ENCODE measurements at places on chromosomes 16 and 17.

DNA sequence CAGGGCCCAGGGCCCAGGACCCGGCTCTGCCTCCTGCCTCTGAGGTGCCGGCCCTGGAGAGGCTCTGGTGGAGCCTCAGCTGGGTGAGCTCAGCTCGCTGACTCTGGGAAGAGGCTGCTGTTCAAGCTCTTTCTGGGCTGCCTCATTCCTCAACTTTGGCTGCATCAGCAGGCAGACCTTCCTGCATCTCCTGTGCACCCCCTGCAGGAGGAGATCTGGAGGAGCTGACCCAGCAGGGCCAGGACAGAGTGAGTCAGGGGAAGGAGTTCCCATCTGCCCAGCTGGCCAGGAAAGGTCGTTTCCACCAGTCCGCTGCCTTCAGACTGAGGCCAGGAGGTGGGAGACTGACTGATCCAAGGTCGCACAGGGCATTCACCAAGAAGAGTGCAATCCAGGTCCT, 10.7 kb downstream of the CRHR1 start:
- DNase-seq: no peak

- peak; percentile 23 for DNase-seq
Measured at GRCh38 chr16:82061861-82062525, 26.9 kb downstream of the HSD17B2 start.

- no peak for DNase-seq
Measured at GRCh38 chr16:57663917-57664661, 4.0 kb upstream of the ADGRG3 start.

- peak; percentile 53 for DNase-seq
Measured at GRCh38 chr17:31558748-31559583, 167.5 kb downstream of the RAB11FIP4 start.

DNA sequence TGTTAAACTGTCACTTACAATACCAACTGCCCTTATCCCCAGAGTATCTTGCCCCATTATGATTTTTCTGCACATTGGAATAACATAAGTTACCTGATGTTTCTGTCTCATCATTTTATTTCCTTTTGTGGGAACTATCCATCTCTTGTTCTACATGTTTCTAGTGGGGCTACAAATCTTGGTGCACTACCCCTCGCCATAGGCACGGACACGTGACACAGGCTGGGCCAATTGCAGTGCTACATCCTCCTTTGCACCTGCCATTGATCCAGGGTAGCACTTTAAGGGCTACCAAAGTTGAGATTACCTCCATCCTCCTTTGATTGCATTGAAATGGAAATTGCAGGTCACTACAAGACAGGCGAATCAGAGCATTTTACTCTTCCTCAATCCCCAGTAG, 14.2 kb upstream of the SYT17 start:
- DNase-seq: no peak

- DNase-seq: peak; percentile 70
Measured at GRCh38 chr17:60971515-60972369, 294.1 kb downstream of the BCAS3 start.

DNA sequence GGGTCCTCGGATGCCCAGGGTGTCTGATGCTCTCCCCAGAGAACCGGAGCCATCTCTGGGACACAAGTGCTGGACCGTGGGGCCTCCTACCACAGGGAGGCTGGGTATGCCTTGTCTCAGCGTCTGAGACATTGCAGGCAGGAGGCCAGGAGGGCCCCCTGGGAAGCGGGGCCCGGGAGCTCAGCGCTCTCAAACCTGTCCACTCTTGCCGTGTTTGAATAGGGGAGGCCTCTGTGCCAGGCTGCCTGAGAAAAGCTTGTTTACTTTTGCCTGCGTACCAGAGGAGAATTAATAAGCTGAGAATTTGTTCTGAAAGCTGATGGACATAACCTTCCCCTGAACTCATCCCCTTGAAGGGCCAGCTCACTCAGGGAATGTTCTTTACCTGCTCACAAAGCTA, 163.8 kb downstream of the NTN1 start:
- no peak for DNase-seq

- DNase-seq: no peak
Measured at GRCh38 chr16:31355431-31356100, 590 bp downstream of the ITGAX start.

- no peak for DNase-seq
Measured at GRCh38 chr17:61575352-61575975, 15.6 kb downstream of the NACA2 start.

DNA sequence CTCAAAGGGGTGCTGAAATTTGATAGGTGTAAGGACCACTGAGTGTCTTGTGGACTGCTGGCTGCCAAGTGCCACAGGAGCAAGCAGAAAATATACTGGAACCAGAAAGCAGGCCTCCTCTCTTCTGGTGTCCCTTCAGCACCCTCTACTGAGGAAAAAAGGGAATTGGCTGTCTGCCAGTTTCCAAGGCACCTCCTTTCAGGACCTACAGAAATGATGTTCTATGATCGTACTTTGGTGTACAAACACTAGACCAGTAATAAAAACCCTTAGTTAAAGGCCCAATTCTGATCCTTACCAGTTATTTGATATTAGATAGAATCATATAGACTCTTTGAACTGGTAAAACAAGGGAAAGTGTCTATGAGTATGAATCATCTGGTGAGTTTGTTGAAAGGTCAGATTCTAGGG, 35.8 kb upstream of the BCAS3 start:
- peak; percentile 87 for DNase-seq

- DNase-seq: peak; percentile 50
Measured at GRCh38 chr16:1863681-1864460, 8.1 kb downstream of the MEIOB start.

DNA sequence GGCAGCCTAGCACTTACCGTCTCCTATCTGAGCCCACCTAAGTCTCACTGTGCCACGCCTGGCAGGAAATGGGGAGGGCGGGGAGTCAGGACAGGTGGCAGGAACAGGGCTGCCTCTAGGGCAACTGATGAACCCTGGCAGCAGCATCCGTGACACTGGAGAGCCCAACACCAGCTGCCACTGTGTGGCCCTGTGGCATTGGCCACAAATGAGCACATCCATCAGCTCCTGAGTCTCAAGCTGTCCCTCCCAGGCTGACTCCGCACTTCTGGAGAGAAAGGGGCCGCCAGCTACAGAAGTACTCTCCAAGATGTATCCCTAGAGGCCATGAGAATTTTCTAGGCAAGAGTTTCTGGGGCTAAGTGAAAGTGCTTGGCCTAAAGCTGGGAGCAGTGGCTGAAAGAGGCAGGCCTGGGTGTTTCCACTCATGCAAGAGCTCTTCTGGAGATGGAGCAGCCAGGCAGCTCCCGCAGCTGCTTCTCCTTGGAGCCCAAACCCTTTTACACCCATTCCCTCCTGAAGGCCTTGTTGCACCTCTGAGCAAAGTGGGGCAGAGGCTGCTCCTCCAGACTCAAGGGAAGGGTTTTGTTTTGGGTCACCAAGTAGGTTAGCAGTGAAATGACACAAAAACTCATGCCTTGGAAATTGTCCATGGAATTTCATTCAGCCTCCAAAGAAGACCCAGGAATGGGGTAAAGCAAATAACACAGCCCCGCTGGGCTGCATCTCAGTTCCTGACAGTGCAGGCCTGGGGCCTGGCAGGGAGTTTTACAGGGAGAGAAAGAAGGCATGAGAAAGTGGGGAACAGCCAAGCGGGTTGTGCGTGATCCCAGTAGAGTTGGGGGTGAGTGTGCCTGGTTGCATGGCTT, 25.8 kb downstream of the PEMT start:
- no peak for DNase-seq

- no peak for DNase-seq
Measured at GRCh38 chr16:74449470-74449869, 28.2 kb upstream of the CLEC18B start.

DNA sequence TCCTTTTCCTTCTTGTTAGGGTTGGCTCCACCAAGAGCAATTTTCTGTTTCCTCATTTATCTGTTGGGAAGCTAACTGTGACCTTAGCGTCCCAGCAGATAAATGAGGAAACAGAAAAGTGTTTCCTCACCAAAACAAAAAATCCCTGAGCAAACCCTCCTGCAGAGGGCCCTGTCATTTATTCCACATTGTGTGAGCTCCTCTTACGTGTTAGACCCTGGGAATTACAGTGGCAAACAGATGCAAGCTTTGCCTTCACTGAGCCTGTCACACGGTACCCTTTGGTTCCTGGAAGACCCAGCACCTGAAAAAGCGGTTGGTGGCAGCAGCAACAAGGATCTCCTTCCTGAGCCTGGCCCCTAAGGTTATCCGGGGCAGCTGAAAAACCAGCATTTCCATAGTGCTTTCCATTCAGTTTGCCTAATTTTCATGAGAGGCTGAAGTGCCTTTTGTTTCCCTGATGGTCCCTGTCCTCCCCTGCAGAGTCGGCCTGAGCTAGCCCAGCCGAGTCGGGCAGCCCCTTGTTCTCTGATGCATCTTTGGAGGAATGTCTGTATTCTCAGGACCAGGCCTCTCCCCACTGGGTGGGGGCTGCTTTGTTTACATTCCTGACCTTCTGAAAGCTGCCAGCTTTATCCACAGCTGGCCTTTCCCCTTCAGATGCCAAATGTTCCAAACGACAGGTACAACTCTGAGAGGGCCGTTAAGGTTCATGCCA, 34.7 kb downstream of the YPEL2 start:
- peak; percentile 93 for DNase-seq

DNA sequence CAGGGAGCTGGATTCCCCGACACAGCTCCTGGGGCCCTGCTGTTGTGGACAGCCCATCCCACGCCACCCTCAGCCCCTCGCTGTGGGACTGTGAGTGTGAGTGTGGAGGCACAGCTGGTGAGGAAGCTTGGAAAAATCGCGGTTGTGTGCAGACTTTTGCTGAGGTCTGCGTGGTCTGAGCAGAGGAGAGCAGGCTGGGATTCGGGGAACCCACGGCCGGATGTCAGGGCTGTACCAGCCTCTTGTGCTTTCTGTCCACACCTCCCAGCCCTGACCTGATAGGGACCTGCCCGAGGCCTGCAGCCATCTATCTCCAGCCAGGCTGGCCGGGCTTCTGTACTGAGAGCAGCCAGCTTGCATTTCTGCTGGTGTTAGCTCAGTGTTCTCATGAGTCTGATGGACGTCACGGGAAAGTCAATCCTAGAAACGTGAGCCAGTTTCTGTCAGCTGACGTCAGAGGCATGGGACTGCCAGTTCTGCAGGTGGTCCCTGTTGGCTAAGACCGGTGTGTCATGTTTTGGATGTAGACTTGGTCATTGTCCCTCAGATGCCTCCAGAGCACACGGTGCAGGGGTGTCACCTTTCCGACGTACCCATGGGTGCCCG, 72.8 kb upstream of the ZNF750 start:
- no peak for DNase-seq

- no peak for DNase-seq
Measured at GRCh38 chr17:73133911-73134649, 30.7 kb upstream of the SSTR2 start.

DNA sequence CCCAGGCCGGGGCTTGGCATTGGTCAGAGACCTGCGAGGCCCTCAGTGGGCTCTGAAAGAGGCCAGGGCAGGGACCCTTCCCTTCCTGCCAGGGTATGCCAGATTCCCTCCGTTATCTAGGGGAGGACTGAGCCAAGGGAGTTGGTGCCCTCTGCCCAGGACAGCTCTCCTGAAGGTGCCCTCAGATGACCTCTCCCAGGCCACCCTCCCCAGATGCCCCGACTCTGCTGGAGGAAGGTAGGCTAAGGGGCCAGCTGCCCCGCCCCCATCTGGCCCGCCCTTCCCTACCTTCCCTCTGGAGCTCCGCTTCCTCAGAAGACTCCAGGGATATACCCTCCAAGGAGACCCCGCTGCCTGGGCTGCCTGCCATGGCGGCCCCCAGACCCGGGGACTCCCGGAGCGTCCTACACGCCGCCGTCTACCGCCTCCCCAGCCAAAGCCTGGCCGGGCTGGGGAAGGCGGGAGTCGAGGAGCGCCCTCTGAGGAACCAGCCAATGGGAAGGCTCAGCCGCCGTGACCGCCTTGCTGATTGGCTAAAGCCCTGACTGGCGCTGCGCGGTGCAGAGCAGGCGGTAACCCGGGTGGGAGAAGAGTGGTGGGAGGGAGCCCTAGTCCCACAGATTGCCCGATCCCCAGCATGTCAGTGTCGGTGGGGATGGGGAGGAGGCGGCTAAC, 7.0 kb downstream of the MPP2 start:
- DNase-seq: peak; percentile 62
